CD4-positive, alpha-beta T cell (primary cell): ENCODE measurements at places on chromosomes 12 and 14.

DNA sequence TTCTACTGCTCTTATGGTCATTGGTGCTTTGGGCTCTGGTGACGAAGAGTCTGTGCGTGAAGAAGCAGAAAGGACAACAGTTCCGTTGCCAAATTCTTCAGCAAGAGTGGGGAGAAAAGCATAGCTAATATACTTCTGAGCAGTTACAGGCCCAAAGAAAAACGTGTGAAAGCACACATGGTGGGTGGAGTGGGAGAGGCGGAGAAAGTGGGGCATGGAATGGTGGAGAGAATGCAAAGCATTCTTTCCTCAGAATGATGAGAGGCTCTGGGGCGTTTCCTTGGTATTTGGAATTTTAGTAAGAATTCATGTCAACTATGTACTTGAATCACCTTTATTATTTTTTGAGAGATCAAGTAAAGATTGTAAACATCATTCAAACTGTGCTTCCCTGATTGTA lies 396.1 kb downstream of the NAV3 start:
- no peaks in the 10 kb centered on the region for H3K4me1 ChIP-seq
- no peaks in the 10 kb centered on the region for H3K27me3 ChIP-seq
- no peak for DNase-seq
- no peak overlapping the region for H3K27ac ChIP-seq
- H3K36me3 ChIP-seq = no peaks in the 10 kb centered on the region

DNA sequence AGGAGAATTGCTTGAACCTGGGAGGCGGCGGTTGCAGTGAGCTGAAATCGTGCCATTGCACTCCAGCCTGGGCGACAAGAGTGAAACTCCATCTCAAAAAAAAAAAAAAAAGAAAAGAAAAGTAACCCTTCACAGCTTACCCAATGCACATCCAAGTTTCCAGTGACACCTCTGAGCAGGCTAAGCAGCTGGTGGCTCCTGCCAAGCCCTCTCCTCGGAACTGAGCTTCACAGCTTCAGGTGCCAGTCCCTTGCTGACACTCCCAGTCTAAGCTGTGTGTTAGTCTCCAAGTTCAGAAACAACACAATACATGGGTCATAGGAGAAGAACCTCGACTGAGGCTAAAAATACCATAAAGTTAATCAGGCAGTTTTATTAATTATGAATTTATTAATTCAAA lies 7.9 kb downstream of the CD9 start:
- DNase-seq = no peak
- H3K4me1 ChIP-seq = no peaks in the 10 kb centered on the region
- peaks cover 6% of the 10 kb centered on the region for H3K27me3 ChIP-seq

GRCh38 chr14:59585891-59586554 lies 9.4 kb upstream of the CCDC175 start:
- peak overlapping the region; percentile 17 for H3K4me3 ChIP-seq
- H3K36me3 ChIP-seq = no peaks in the 10 kb centered on the region
- H3K4me1 ChIP-seq = no peaks in the 10 kb centered on the region
- DNase-seq = no peak

DNA sequence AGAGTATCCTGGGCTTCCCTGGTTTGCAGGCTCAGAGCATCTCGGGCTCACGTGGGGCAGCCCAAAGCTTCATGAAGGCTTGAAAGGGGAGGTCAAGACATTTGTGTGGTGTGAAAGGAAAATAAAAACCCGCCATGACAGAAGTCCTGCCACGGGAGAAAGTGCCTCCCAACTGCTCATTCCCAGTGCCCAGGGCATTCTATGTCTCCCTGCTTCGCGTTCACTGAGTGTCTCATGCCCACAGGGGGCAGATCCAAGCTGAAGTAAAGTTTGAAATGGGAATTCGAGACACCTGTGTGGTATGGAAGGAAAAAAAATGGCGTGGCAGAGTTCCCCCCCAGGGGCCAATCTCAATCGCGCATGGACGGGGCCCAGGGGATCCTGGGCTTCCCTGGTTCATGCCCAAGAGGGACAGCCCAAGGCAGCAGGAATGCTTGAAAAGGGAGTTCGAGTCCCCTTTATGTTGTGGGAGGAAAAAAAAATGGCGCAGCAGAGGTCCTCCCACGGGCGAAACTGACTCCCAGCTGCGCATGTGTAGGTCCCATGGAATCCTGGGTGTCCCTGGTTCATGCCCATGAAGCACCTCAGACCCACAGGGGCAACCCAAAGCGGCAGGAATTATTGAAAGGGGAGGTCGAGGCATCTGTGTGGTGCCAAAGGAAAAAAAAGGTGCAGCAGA lies 576.7 kb downstream of the ALG10 start:
- H3K4me1 ChIP-seq = no peaks in the 10 kb centered on the region
- DNase-seq = no peak
- no peak overlapping the region for H3K4me3 ChIP-seq
- no peaks in the 10 kb centered on the region for H3K27me3 ChIP-seq

GRCh38 chr14:77761205-77761931 lies 412 bp upstream of the SNW1 start:
- H3K27me3 ChIP-seq = no peaks in the 10 kb centered on the region
- DNase-seq = no peak
- H3K36me3 ChIP-seq = peaks cover 3% of the 10 kb centered on the region
- peaks cover 36% of the 10 kb centered on the region for H3K4me1 ChIP-seq
- peak overlapping the region; percentile 94 for H3K27ac ChIP-seq

DNA sequence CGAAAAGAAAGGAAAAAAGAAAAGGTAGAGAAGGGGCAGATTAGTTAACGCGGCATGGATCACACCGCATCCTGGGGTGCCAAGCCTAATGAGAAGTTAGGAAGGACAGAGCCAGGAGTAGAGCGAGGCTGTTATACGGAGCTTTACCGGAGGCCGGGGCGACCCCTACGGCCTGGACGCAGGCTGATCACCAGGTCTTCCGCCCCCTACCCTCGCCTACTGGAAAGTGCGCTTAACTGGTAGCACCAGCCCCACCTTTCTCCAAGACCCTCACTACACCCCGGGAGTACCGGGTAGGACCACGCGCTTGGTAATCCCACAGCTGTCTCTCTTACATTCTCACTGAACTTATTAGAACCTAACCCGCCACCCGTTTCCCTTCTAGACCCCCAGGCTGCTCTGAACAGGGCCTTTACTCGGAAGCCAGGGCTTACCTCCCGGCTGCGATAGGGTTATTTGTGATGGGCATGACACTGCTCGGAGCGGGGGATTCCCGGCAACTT lies 33.8 kb downstream of the WBP11 start:
- peak overlapping the region; percentile 99 for H3K27ac ChIP-seq
- peak overlapping the region; percentile 71 for H3K4me3 ChIP-seq
- DNase-seq = no peak
- peaks cover 35% of the 10 kb centered on the region for H3K4me1 ChIP-seq
- H3K36me3 ChIP-seq = peaks cover 11% of the 10 kb centered on the region
- H3K27me3 ChIP-seq = no peaks in the 10 kb centered on the region

GRCh38 chr14:50122291-50122690 lies 5.9 kb upstream of the VCPKMT start:
- H3K36me3 ChIP-seq = peaks cover 8% of the 10 kb centered on the region
- H3K4me1 ChIP-seq = no peaks in the 10 kb centered on the region
- no peak overlapping the region for H3K27ac ChIP-seq

DNA sequence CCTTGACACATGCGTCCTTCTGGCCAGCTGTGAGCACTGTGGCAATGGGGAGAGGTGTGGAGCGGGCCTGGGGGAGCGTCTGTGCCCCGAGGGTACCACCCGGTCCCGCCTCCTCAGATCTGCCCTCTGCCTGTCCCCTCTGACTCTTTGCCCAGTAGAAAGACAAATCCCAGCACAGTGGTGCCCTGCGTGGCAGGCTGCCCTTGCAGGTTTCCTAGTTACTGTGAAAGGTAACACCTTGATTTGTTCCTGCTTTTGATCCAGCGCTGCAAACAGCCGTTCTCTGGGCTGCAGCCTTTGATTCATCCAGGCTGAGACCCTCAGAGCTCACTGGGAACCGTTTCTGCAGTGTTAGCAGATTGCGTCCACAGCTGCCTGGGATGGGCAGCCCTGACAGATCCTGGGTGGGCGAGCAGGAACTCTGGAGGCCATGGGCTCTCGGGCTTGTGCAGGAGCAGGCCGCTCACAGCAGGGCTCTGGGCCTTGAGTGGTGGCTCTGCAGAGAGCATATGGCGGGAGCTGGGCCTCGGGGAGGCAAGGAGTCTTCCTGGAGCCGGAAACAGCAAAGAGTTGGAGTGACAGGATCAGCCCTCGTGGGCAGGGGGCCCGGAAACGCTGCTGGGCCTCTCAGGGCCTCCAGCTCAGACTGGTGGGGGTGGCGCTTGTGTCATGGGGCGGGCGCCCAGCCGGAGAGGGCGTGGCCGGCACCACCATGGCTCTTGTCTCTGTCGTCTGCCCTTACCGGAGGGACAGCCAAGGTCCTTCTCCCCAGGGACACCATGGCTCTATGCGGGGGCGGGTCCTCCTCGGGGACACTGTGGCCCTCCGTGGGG lies 16.6 kb downstream of the FBRSL1 start:
- peaks cover 82% of the 10 kb centered on the region for H3K4me1 ChIP-seq
- no peaks in the 10 kb centered on the region for H3K27me3 ChIP-seq
- peaks cover 20% of the 10 kb centered on the region for H3K36me3 ChIP-seq
- peak; percentile 41 for DNase-seq
- H3K27ac ChIP-seq = no peak overlapping the region
- H3K4me3 ChIP-seq = peak overlapping the region; percentile 29

DNA sequence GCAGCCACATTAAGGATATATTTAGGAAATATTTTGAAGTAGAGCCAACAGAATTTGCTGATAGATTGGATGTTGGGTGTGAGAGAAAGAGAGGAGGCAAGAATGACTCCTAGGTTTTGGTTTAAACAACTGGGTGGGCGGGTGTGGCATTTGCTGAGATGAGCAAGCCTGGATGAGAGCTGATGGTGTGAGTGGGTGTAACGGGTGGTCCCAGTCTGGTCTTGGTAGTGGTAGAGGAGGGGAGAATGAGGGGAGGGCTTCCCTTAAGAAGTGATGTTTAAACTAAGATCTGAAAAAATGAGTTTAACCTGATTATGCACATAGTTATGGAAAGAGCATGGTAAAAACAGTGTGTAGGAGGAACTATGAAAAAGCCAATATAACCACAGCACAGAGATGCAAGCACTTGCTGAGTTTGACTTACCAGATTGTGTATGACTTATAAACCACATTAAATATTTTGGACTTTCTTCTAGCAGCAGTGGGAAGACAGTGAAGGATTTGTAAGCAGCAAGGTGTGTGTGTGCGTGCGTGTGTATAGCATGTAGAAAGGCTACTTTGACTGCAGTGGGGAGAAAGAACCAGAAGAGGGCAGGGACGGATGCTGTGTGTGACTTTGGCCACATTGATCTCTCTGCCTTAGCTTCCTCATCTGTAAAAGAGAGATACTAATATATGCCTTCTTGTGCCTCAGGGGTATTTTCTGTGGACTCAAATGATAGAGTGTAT lies 139.7 kb downstream of the PRIMA1 start:
- H3K4me1 ChIP-seq = no peaks in the 10 kb centered on the region
- no peak overlapping the region for H3K27ac ChIP-seq
- no peak for DNase-seq
- H3K4me3 ChIP-seq = no peak overlapping the region
- H3K27me3 ChIP-seq = peaks cover 25% of the 10 kb centered on the region

DNA sequence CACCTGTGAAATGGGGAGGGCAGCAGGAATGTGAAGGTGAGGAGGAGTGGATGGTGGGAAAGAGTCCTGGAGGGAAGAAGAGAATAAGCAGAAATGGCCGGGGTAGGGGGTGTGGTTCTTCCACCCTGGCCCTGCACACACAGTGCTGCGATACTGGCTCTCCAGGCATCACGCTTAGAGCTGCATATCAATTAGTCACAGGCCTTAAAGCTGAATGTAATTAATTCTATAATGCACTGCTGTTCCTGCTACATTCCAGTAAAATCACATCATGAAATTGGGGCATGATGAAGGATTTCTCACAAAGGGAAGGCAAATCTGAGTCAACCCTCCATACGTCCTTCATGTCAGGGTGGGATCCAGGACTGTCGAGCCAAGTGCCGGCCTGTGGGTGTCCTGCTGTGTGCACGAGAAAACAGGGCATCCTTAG lies 566.1 kb downstream of the BCL11B start:
- no peak overlapping the region for H3K4me3 ChIP-seq
- H3K27ac ChIP-seq = no peak overlapping the region
- no peak for DNase-seq
- no peaks in the 10 kb centered on the region for H3K27me3 ChIP-seq

DNA sequence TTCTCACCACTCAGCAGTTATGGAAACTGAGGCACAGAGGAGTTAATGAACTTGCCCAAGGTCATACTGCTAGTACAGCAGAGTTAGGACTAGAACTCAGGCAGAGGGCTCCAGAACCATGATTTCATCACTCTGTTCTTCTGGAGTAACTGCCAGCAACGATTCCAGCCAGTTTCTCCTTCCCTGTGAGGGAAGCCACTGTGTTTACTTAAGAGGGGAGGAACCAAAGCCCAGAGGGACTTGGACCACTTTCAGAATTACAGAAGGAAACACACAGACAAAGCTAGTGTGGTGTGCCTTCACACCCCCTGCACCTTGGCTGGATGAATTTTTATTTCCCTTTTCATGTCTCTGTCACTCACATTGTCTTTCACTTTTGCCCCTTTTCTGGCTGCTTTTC lies 398.2 kb downstream of the DPF3 start:
- no peak for DNase-seq
- H3K36me3 ChIP-seq = no peaks in the 10 kb centered on the region
- no peak overlapping the region for H3K27ac ChIP-seq
- H3K4me3 ChIP-seq = no peak overlapping the region
- no peaks in the 10 kb centered on the region for H3K27me3 ChIP-seq

DNA sequence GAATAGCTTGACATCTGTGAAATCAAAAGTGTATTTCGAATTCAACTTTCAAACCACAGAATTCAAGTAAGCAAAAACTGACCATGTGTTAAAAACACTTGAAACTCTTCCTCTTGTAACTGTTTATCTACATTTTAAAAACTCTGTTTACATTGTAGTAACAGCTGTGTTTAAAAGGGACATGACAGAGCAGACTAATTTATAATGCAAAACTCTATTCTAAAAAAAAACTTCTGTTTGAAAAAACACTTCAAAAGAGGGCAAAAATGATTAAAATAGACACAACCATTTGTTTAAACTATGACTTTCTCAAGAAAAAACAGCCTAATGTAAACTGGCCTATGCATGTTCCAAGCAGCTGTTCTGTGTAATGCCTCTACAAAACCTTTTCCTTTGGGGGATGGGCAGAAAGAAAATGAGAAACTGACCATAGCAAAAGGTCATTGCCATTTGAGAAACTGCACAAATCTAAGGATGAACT lies 149.1 kb upstream of the HMGA2 start:
- H3K27ac ChIP-seq = no peak overlapping the region
- DNase-seq = no peak
- no peaks in the 10 kb centered on the region for H3K4me1 ChIP-seq
- no peaks in the 10 kb centered on the region for H3K36me3 ChIP-seq
- H3K27me3 ChIP-seq = no peaks in the 10 kb centered on the region
- no peak overlapping the region for H3K4me3 ChIP-seq

DNA sequence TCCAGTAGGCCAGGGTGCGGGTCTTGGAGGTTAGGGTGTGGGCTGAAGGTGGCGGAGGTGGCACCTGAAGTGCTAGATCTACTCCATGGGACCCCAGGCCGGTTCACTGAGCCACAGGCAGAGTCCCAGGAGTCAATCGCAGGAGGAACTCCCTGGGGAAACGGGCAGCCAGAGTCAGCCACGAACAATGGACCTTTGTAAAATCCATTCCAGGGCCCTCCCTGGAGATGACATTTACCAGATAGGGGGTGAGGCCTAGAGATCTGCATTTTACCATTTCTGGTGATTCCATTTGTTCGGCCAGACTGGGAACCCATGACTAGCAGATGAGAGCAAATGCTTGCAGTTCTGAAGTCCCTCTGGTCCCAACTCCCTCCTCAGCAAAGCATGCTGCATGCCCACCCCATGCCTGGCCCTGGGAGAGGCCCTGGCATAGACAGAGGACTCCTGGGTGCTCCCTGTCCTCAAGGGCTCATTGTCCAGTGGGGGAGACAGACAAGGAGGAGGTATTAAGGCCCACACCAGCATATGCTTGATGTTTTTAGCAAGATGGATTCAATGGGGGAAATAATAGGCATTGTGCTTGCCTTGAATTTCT lies 115.5 kb downstream of the EML1 start:
- no peaks in the 10 kb centered on the region for H3K36me3 ChIP-seq
- H3K27me3 ChIP-seq = peaks cover 5% of the 10 kb centered on the region
- H3K4me3 ChIP-seq = no peak overlapping the region
- H3K27ac ChIP-seq = no peak overlapping the region
- DNase-seq = no peak
